Suppressor macrophage treated with lipopolysaccharide for 1 hour (primary cell): ENCODE measurements at places on chromosomes 16 and 17.

- no peak for DNase-seq
These were observed 745 bp downstream of the PAM16 start for GRCh38 chr16:4350365-4350786.

DNA sequence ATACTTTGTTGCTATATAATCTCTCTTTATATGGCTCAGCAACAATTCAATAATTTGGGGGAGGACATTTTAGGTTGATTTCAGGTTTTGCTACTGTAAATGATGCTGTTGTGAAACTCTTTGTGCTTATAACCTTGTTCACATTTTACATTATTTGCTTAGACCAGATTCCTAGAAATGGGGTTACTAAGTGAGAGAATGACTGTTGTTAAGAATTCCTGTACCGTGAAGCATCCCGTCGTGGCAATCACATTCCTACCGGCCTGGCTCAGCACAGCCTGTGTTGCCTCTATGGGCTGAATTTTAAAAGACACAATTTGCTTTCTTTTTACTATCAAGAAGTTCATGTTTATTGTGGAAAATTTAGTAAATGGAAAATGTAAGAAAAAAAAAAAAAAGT lies 31.4 kb downstream of the B9D1 start:
- no peak for DNase-seq

DNA sequence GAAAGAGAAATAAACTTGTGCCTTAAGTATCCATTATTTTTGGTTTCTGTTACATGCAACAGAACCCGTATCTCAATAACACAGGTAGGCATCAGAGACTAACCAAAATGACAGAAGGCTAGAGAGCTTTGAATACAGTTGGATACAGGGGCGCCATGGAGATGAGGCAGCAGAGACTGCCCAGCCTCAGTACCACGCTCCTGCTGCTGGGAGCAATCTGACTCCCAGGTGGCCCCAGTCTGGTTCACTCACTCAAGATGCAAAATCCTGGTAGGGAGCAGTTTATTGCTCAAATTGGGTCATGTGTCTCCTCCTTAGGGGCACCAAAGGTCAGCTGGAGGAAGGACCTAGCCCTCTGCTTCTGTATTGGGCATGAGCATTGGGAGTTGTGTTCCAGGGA lies 218.9 kb downstream of the USP22 start:
- no peak for DNase-seq

GRCh38 chr16:22664561-22664997 lies 149.4 kb upstream of the HS3ST2 start:
- DNase-seq: no peak

DNA sequence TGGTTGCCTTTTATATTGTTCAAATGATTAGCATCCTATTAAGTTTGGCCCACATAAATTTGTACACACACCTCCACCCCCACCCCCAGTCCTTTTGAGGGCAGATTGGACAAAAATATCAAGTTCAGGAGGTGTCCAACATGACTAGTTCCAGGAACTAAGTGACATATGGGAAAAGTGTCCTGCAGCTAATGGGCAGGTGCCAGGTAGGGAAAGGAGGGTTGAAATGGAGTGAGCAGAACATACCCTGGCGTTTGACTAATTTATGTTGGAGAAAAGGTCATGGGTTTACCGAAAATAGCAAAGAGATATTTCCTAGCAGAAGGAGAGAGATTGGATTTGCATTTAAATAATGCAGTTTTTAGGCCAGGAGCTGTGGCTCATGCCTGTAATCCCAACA lies 4.9 kb downstream of the KCTD2 start:
- no peak for DNase-seq

DNA sequence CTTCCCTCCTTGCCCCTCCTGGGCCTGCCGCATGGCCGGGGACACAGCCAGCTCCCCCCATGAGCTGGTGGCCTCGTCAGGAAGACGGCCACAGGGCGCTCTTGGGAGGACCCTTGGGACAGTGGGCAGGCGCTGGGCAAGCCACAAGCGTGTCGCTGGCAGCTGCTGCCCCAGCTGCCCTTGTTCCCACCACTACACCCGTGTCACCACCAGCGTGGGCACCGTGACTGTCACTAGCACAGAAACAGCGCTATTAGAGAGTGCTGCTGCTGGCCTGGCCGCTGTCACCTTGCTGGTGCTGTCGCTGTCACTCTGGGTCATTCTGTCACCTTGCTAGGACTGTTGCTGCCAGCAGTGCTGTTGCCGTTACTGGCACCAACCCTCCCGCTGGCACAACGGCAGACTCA lies 47.2 kb downstream of the ZFPM1 start:
- no peak for DNase-seq

DNA sequence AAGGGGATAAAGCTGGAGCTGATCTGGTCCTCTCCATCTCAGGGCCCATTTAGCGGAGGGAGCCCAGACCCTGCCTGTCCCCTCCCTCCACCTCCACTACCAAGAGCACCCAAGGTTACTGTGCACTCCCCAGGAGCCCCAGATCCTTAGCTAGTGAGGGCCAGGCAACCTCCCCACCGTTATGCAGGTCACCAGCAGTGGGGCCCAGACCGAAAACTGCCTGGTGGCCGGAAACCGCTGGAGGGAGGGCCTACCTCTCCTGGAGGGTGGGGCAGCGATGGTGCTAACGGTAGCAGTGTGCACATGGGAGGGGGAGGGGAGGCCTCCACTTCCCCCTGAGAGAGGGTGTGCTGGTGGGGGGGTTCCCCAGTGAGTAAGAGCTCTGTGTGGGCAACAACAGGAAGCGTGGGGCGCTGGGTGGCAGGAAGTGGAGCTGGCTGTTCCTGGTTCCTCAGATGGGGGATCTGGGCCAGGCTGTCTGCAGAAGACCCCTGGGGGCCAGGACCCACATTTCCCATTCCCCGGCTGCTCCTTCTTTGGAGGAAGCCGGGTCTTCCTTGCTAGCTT lies 4.4 kb downstream of the FMNL1 start:
- DNase-seq: peak; percentile 97

DNA sequence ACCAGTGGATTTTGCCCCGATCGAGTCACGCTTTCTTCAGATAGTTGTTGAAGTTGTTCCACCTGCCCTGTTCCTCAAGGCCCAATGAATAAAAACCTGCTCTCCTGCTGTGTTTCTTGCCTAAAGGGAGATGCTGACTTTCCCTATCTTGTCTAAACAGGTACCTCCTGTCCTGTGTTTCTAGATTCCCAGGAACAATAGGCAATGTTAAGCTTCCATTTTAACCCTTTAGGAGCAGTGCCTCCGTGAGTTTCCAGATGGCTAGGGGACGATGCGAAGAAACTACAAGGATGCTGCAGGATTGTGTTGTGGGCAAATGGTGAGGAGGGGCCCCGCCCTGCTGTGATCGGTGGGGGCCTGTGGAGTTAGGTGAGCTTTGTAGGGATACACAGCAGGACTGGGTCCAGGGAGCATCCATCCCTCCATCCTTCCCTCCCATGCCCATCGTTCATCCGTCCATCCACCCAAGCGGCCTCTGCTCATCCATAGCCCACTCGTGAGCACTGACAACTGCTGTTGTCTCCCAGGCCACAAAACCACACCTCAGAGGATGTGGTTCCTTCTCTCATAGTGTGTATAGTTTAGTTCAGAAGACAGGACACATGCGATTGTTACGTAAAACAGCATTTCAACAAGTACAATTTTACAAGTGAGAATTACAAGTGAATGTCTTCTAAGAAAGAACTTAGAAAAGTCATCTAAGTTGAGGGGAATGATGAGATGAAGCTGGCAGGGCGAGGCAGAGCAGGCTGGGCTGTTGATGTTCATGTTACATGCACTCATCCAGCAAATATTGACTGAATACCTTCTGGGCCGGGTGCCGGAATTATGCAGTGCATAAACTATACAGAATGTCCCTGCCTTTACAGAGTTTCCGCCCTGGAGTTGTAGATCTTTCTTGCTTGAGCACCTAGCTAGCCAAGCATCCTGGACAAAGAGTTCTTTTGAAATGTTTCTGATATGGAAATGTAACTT lies 5.2 kb downstream of the ARSG start:
- no peak for DNase-seq

- no peak for DNase-seq
These were observed 155.6 kb upstream of the CHMP6 start for GRCh38 chr17:80835816-80836657.

GRCh38 chr17:82613283-82614094 lies 34.8 kb downstream of the WDR45B start:
- DNase-seq: no peak

GRCh38 chr17:15422392-15422965 lies 44.9 kb downstream of the CDRT4 start:
- no peak for DNase-seq

- no peak for DNase-seq
These were observed 26.3 kb upstream of the MGAT5B start for GRCh38 chr17:76841776-76842405.

- DNase-seq: no peak
These were observed 64.0 kb downstream of the USP32 start for GRCh38 chr17:60327901-60328273.

DNA sequence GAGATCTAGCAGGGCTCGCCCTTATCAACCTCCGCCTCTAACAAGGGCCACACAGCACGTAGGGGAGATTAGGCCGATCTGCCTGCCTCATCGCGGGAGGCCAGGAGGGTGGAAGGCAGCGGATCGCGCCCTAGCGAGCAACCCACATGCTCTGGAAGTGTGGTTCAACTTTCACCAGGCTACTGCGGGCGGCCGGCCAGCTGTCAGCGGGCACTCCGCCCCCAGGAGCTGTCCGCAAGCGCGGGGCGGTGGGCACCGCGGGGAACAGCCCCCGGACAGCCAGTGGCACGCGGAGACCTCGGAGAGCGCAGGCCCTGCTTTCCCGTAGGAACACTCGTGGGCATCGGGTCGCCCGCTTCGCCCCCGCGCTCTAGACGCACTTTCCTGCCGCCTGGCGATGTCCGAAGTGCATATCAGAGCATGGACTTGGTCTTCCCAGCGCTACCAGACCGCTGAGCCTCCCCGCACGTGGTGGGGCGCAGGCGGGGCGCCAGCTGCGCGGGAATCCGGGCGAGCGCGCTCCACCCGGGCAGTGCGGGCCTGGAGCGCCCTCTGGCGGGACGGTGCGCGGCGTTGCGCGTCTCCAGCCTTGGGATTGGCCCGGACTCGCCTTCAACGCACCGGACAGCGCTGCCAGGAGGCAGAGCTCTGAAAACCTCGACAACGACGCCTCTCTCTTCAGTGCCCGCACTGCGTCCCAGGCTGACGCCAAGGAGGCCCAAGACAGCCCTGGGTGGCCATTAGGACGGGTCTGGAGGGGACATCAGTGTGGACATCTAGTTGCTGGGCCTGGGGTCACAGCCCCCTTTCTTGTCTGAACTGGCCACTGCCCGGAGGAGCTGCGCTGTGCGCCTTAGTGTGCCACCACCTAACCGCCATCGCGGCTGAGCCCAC lies 3.6 kb upstream of the ZNHIT3 start:
- DNase-seq: peak; percentile 93

GRCh38 chr17:50047083-50047482 lies 8.8 kb upstream of the ITGA3 start:
- DNase-seq: no peak

GRCh38 chr17:77145612-77146245 lies 5.0 kb downstream of the SEC14L1 start:
- DNase-seq: peak; percentile 57

- no peak for DNase-seq
These were observed 17.6 kb downstream of the RDM1 start for GRCh38 chr17:35912942-35913341.

- no peak for DNase-seq
These were observed 12.4 kb upstream of the ZNF689 start for GRCh38 chr16:30622455-30623032.

- DNase-seq: no peak
These were observed 79.4 kb downstream of the SDK2 start for GRCh38 chr17:73564843-73565242.

DNA sequence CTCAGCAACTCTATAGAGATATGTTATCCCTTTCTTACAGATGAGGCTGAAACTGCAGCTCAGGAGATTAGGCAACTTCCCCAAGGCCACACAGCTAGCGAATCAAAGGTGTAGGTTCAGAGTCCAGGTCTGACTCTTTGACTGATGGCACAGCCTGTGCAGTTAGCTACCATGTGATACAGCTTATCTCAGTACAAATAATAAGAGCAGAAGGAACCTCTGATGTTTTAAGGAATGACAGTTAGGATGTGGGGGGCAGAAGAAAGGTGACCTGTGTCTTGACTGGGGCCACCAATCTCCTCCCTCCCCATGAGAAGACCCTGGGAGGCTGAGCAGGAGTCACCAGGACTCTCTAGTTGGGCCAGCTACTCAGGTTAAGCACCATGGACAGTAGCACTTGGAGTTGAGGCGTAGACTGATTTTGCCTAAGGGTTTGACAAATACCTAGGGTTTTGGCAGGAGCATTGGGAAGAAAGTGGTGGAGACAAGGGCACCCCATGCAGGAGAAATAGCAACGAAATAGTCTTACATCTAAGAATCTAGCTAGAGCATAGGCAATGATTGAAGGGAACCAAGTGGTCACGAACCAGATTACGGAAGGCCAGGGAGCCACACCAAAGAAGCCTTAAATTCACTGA lies 22.8 kb upstream of the ACSM2B start:
- DNase-seq: no peak

GRCh38 chr16:2818272-2818876 lies 1.3 kb downstream of the PRSS21 start:
- no peak for DNase-seq

DNA sequence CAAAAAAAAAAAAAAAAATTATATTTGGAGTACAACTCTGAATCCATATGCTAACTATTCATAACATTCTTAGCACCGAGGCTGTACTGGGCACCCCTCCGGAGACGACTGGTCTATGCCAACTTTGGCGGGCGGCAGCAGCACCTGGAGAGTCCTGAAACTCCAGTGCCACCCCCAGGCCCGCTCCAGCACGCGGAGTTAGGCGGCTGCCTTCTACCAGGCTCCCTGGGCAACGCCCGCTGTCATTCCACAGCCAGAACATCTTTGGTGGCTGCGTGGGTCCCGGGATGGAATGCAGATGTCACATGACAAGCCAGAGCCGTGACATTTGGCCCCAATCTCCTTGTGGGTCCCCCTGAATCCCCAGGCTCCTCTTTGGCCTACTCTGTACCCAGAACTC lies 6.2 kb downstream of the TIMP2 start:
- DNase-seq: no peak

DNA sequence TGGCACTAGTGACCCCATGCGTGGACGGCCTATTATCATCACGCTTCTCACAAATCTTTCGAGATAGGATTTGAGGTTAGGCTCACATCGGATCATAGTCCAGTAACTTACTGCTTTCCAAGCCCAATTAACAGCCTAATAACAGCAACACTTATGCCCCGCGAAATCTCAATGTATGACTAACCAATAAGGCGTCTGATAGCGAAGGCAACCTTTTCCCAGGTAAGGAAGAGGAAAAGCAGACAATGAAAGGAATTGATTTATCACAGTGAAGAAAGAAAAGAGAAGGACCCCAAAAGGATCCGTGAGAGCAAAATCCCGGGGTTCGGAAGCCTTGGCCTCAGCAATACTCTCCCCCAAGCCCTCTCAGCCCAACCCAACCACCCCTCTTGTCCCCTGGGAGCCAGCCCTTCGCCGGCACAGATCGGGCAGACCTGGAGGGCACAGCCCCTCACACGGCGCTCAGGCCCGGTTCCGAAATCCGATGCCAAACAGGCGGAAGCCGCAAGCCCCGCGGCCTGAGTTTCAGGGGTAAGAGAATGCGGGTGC lies 534 bp downstream of the GPATCH8 start:
- DNase-seq: peak; percentile 14
